ENCODE measurements at places on chromosomes 5 and 9.
A peak's percentile ranks its signal among the peaks of the same experiment; 100 is the strongest.

DNA sequence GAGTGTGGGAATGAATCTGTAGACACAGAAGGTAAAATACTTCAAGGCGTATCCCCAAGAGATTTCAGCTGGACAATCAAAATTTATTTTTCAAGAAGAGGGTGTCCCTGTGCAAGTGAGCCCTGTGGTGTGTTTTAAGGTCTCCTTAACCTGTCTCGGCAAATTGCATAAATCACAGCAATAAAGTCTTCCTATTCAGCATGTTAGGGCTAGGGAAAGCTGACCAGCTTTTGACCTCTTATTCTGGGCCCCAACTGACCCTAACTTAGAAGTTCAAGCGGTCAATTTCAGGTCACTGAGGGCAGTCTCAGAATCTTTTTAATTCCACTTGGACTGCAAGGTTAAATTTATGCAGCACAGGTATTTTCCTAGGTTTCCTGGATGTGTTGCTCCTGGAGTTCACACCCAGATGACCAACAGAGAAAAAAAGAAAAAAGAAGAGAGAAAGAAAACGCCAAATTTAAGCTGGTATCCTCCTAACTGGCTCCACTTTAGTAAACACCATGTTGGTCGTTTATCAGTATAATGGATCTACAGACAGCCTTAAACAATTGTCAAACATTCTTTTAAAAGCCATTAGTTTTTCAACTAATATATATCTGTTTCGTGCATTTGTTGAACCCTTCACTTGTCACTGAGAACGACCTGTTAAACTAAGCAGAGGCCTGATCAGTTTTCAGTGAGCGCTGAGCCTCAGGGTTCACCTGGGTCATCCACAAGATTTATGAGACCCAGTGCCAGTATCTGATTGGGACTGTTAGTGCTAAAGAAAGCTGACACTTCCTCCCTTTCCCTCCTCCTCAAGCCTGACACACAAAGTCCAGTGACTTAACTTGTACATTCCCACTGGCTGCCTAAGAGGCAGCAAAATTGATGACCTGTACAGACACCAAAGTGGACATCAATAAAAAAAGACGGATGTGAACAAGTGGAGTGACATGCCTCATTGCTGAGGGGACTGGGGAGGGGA lies 546.1 kb downstream of the NR2F1-AS1 start:
- DNase-seq, result no peak

DNA sequence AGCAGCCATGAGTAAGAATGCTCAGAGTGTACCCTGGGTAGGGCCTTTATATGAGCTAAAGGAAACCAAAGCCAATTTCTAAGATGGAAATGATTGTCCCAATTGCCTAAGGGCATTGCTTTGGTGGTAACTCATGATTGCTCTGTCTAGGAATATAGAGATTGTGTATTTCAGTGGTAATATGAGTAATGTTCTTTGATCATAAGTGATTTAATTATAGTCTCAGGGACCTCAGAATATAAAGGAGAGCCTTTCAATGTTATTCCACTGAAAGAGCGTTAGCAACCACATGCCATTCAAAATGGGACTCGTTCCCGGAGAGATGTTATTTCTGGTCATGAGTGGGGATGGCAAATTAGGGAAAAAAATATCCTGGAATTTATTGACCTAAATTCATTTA lies 340.5 kb downstream of the ARHGEF28 start:
- no peak for DNase-seq

DNA sequence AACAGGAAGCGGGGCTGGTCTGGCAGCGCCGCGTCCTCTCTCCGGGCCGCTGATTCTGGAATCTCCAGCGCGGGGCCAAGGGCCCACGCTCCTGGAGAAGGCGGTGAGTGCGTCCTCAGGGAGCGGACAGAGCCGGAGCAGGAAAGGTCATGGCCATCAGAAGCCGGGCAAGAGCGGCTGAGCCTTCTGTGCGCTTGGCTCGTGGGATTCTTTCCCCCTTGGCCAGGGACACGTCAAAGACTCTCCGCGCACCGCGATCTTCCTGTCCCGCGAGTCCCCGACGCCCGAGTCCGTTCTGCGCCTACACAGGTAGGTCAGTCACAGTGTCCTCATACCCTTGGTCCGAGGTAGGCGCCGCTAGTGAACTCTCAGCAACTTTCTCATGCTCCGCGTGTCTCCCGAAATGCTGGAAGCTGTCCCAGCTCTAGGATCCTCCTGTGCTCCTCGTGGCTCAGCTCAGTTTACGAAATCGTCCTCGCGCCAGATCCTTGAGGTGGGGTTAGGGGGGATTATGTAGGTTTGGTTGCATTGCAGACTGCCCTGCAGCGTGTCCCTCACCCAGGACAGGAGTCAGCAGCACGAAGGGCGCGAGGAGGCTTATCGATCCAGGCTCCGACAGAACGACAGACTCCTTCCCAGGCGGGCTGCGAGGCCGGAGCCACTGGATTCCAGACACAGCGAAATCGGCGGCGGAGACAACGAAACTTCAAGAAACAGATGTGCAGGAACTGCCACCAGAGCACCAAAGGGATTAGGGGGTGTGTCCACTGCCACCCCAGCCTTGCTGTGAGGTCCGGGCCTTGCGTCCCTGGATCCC lies 8.7 kb downstream of the LHX6 start:
- no peak for DNase-seq

DNA sequence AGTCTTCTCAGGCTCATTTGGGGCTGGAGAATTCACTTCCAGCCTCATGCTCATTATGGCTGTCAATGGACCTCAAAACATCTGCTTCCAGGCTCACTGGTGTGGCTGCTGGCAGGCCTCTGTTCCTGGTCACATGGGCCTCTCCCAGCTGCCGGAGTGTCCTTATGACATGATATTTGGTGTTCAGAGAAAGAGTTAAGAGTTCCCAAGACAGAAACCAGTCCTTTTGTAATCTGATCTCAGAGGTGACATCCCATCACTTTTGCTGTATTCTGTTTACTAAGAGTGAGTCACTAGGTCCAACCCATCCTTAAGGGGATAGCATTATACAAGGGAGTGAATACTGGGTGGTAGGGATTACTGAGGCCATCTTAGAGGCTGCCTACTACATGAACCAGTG lies 104.6 kb downstream of the CACNA1B start:
- DNase-seq, result no peak

DNA sequence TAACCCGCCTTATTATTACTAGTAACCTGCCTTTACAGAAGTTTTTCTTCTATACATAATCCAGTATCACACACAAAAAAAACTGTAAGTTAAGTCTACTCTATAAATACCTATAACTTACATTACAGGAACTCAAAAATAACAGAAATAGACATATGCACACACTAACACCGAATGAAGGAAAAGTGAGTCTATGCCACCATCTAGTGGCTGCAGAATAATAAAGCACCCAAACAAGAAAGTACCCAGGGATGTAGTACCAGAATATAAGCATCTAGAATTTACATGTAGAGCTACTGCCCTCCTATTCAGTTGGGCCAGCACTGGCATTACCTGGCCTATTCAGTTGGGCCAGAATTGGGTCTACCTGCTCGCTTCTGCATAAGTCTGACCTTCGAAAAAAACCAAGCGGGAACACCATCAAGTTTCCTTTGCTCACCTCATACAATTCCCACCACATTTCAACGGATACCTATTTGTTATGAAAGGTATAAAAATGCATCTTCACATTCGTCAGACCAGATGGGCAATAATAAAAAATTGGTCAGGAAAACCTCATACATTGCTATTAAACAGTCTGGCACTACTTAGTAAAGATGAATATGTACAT lies 4.0 kb upstream of the NIPSNAP3A start:
- peak; percentile 50 for DNase-seq

- no peak for DNase-seq
Measured at GRCh38 chr5:126435714-126436113, 12.5 kb downstream of the GRAMD2B start.

- no peak for DNase-seq
Measured at GRCh38 chr9:94758880-94759279, 32.4 kb downstream of the AOPEP start.

- DNase-seq, result no peak
Measured at GRCh38 chr9:100581661-100582060, 3.8 kb downstream of the CAVIN4 start.

- DNase-seq, result no peak
Measured at GRCh38 chr5:155699385-155699784, 627.6 kb upstream of the SGCD start.

- peak; percentile 11 for DNase-seq
Measured at GRCh38 chr5:96714951-96715451, 52.8 kb downstream of the CAST start.

GRCh38 chr9:132519033-132519432 lies 63.4 kb upstream of the BARHL1 start:
- no peak for DNase-seq

GRCh38 chr9:111078391-111079038 lies 40.2 kb upstream of the LPAR1 start:
- no peak for DNase-seq

DNA sequence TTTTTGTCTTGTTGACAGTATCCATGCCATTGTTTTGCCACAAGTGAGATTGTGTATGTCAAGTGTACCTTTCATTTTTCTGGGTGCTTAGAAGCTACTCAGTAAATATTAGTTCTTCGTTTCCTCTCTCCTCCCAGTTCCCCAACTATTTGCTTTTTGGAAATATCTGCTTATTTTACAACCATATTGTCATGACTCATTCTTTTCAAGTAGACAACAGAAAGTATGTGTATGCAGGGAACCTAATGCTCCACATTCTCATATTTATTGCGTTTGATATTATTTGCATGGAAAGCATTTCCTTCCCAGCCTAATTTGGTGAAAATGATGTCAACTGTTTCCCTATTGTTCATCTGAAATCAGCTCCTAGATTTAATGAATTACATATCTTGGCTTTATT lies 483.7 kb upstream of the RIOK2 start:
- DNase-seq, result no peak

DNA sequence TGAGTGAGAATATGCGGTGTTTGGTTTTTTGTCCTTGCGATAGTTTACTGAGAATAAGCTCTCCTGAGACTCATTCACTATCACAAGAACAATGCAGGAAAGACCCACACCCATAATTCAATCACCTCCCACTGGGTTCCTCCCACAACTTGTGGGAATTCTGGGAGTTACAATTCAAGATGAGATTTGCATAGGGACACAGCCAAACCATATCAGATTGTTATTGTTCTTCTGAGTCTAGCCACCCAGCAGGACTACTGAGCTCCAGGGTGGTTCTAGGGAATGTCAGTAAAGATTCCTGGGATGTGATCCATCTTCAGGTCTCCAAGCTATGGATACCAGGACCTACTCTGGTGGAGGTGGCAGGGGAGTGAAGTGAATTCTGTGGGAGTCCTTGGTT lies 2075.1 kb upstream of the CDH9 start:
- DNase-seq, result no peak

DNA sequence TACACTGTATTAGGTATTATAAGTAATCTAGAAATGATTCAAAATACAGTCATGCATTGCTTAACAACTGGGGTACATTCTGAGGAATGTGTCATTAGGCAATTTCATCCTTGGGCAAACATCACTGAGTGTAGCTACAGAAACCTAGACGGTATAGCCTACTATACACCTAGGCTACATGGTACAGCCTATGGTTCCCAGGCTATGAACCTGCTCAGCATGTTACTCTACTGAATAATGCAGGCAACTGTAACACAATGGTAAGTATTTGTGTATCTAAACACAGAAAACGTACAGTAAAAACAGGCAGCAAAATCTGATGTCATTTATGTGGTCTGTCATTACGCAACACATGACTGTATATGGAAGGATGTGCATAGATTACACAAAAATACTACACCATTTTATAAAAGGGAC lies 96.8 kb downstream of the RAPGEF6 start:
- peak; percentile 57 for DNase-seq

- DNase-seq, result no peak
Measured at GRCh38 chr5:36643162-36643561, 36.8 kb downstream of the SLC1A3 start.

- no peak for DNase-seq
Measured at GRCh38 chr5:73796164-73797131, 170.5 kb downstream of the ARHGEF28 start.

GRCh38 chr5:80976985-80977384 lies 16.8 kb downstream of the RASGRF2 start:
- no peak for DNase-seq
